ENCODE measurements at places on chromosomes 11 and 22.

- no peak for DNase-seq
Observed at GRCh38 chr11:61390161-61390560, 2.2 kb upstream of the TMEM216 start.

GRCh38 chr11:107804971-107805370 lies 53.6 kb downstream of the SLC35F2 start:
- DNase-seq: no peak

DNA sequence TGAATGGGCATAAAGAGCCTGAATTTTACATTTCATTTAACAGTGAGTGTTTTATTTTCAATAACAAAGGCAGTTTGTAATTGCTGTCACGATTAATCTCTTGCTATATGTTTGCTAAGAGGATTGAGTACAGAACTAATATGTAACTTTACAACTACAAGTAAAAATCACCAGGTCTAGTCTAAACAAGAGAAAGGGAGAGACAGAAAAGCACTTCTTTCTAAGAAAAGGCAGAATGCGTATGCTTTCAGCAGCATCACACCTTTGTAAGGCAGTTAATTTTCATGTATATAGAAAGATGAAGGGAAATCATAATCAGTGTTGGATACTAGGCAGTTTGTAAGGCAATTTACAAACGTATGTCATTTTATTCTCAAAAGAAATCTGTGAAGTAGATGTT lies 169.8 kb downstream of the NELL1 start:
- DNase-seq: no peak

- no peak for DNase-seq
Observed at GRCh38 chr22:40076702-40077645, 82.2 kb downstream of the FAM83F start.

DNA sequence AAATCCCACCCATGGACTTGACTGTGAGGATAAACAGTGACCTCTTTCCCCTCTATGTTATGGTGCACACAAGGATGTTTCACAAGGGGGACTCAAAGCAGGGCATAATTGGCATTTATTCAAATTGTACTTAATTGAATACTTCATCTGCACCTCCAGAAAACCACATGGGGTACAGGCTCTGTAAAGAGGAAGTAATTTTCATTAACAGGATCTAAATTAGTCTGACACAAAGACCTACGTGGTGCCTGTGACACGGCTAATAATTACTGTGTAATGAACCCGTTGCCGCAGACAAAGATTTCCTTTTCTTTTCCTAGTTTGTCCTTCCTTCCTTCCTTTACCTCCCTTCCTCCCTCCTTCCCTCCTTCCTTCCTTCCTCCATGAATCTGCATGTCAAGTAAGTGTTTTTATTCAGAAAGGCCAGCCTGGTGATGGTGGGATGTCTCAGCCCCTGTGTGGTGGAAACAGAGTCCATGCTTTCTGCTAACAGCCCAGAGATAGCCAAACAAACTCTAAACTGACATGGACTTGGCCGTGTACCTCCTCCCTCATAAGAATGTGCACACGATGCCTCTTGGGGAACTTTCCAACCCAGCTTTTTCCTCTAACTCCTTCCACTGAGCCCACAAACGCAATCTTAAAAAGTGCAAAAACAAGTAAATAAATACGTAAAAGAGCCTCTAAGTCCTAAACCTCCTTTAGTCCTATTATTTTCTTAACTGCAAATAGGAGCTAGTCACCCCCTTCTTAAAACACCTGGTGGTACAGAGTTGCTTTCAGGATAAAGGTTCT lies 118.8 kb downstream of the INSC start:
- no peak for DNase-seq

DNA sequence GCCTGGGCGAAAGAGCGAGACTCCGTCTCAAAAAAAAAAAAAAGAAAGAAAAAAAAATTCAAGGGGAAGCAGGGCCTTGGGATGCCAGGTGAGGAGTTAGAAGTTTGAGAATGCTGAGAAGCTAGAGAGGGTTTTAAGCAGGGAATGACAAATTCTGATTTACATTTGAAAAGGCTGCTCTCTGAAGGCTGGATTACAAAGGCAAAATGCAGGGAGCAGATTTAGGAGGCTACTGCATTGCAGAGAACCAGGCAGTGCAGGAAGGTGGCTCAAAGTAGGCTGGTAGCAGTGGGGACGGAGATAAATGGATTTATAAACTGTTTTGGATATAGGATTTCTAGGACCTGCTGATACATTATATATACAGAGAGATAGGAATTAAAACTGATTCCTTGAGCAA lies 66.6 kb downstream of the KCNC1 start:
- no peak for DNase-seq
